Hypothalamus (tissue), 51 donors: ENCODE measurements at places on chromosomes 7 and 10.

DNA sequence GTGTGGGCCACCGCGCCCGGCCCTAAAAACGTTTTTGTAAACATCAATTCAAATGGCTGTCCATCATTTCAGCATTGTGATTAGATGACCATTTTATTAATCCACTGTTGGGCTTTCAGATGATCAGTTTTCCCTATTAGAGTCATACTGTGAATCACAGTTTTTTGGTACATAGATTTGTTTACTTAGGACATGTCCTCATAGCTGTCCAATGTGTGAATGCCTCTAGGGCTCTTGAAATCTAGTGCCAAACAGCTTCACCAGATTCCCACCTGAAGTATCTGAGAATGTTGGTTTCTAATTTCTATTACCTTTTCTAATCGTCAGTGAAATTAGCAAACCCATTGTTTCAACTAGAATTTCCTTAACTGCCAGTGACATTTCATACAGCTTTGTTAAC, 66.8 kb downstream of the UPF2 start:
- no peak for DNase-seq

GRCh38 chr7:22812353-22812752, 10.3 kb downstream of the TOMM7 start:
- no peak for DNase-seq

GRCh38 chr7:139094596-139094995, 14.9 kb downstream of the ZC3HAV1 start:
- no peak for DNase-seq

DNA sequence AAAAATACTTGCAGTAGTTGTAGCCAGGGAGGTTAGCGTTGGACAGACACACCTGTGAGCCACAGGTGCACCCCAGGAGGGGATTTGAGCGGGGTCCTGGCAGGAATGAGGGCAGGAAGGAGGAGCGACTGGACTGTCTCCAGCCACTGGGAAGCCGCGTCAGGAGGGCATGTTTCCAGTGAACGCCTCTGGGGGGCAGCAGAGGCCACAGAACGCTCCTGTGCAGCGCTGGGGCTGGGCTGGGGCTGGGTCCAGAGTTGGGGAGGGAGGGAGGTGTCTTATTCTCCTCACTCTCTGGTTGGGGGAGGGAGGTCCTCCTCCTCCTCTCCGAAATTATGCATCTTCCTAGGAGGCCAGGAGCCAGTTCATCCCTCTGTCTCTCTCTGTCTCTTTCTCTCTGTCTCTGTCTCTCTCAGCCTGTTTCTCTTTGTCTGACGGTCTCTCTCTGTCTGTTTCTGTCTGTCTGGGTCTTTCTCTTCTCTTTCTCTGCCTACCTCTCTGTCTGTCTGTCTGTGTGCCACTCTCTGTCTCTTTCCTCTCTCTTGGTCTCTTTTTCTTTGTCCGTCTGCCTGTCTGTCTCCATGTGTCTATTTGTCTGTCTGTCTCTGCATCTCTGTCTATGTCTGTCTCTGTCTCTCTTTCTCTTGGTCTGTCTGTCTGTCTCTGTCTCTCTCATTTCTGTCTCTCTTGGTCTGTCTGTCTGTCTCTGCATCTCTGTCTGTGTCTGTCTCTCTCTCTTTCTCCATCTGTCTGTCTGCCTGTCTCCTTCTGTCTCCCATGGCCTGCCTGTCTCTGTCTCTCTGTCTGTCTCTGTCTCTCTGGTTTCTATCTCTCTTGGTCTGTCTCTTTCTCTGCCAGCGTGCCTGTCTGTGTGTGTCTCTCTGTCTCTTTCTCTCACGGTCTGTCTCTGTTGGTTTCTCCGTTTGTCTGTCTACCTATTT, 9.9 kb upstream of the PSMG3 start:
- DNase-seq, result peak; percentile 47

GRCh38 chr10:62442006-62442405, 67.8 kb downstream of the ZNF365 start:
- DNase-seq, result no peak

GRCh38 chr10:6461961-6462360, 118.1 kb downstream of the PRKCQ start:
- DNase-seq, result no peak

DNA sequence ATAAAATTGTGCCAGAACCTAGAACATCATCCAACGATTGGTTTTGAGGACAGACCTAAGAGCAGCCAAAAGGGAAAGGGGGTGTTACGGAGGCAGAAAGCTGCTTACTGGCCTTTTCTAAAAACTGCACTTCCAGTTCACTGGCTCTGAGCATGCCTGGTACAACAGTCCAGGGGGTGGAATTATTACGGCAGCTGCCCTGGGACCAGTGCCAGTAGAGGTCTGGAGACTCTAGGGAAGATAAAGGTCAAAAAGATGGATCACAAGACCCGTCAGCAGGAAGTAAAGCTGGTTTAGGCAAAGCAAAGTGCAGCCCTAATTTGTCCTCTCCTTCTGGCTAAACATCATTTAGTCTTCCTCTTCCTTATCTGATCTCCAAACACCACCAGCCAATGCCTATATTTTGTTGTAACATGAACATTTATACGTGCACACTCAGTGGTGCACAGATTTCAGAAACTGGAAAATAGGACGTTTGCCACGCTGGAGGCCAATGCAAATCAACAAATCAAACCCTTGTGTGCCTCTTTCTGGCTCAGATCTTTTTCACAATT, 216.4 kb upstream of the DPP6 start:
- no peak for DNase-seq

GRCh38 chr7:54543051-54543488, 895 bp downstream of the VSTM2A start:
- no peak for DNase-seq

DNA sequence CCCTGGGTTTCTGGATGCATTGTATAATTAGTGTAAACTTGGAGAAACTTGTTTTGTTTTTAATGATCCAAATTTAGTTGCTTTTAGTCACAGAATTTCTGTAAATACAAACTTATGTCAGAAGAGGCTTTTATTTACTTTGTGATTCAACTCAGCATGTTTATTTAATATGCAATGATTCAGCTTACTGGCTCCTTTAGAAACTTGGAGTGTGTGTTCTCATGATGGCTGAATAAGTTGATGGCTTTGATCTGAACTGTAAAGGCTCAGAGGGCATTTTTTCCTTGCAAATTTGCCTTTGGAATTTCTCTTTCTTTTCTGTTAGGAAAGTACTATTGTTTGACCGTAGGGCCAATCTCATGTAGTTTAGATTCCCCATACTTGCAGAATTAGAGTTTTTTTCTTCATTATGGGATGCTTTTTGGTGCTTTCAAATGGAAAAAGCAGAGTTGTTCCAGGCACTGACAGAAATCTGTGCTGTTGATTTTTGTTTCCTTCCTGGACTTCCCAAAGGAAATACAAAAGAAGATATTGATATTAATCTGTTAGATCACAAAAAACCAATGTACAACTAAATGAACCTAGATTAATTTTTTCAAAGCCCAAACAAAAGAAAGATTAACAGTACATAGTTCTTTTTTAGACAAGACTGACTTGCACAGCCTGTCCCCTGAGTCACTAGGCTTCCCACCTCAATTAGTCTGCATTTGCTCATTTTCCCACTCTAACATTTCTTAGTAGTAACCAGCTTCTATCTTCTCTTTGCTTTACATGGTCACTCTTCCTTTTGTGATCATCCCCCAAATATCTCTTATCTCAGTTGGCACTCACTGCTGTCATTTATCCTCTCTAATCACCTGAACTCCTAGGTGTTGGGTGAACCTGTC, 96.8 kb upstream of the AGR3 start:
- DNase-seq, result no peak

GRCh38 chr10:79070606-79071395, 2.0 kb downstream of the ZMIZ1 start:
- peak; percentile 86 for DNase-seq

DNA sequence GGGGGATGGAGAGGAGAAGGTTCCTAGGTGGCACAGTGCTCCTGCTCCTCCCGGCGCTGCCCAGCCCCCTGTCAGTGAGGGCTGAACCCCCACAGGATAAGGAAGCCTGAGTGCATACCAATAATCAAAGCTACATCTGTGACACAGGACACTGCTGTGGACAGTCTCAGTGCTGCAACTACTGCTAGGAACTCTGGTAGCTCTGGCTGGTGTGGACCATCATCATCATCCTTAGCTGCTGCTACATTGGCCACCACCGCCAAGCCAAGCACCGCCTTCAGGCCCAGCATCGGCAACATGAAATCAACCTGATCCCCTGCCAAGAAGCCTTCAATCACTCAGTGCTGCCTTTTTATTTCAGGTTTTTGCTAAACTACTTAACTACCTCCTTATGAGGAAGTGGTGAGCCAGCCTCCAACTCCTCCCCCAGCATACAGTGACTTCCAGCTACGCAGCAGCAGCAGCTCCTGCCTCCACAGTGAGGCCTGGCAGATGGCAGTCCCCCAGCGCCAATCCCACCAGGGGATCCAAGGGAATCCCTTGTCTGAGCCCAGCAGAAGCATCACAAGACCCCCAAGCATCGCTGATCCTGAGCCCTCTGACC, 32.1 kb upstream of the SLC26A4 start:
- DNase-seq, result no peak

- no peak for DNase-seq
Measured at GRCh38 chr7:32259931-32260596, 189.9 kb upstream of the PDE1C start.

- no peak for DNase-seq
Measured at GRCh38 chr10:86497621-86498020, 24.0 kb downstream of the WAPL start.

- DNase-seq, result no peak
Measured at GRCh38 chr7:131879424-131879823, 323.0 kb upstream of the PODXL start.

- DNase-seq, result no peak
Measured at GRCh38 chr7:158651968-158652565, 52.5 kb downstream of the NCAPG2 start.

- DNase-seq, result no peak
Measured at GRCh38 chr7:127770885-127771284, 118.9 kb downstream of the SND1 start.

DNA sequence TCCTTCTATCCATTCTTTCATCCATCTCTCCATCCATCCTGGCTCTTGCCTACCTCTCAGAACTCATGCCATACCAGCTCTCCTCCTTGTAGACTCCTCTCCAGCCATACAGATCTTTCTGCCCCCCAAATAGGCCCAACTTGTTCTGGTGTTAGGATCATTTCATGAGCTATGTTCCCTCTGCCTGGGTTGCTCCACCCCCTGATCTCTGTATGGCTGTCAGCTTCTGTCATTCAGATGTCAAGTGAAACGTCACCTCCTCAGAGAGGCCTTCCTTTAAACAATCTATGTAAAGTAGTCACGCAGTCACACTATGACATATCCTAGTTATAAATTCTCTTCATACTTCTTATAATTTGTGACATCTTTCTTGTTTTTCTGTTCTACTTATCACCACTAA, 42.3 kb upstream of the PNLIPRP3 start:
- no peak for DNase-seq

DNA sequence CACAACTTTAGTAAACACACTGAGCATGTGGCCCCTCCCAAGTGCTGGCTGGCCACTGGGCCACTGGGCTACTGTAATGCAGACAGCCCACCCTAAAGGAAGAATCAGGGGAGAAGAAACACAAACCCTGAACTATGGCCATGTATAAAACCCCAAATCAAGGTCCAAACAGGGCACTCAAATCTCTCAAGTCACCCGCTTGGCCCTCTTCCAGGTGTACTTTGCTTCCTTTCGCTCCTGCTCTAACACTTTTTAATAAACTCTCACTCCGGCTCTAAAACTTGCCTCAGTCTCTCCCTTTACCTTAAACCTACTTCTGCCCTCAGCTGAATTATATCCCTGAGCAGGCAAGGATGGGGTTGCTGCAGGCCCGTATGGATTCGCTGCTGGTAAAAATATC, 72.6 kb downstream of the TPK1 start:
- no peak for DNase-seq

GRCh38 chr10:122083478-122084025, 94.6 kb downstream of the TACC2 start:
- no peak for DNase-seq

DNA sequence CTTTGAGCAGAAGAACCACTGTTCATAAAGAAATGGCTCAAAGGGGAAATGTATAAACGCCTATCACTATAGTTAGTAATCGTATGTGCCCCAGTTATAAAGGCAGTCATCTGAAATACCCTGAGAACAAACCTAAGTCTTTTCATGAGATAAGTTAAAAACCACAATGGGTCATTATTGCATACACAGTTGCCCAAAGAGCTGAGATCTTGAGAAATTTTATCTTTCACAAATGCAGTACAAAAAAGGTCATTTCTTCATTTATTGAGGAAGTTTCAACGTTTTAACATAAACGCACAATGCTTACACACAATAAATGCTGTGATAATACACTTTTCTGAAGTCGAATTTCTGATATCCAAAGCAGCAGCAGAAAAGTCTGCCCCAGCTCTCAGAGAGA, 114.4 kb downstream of the MICU1 start:
- DNase-seq, result no peak

GRCh38 chr7:96228760-96229159, 93.1 kb downstream of the SLC25A13 start:
- DNase-seq, result no peak

DNA sequence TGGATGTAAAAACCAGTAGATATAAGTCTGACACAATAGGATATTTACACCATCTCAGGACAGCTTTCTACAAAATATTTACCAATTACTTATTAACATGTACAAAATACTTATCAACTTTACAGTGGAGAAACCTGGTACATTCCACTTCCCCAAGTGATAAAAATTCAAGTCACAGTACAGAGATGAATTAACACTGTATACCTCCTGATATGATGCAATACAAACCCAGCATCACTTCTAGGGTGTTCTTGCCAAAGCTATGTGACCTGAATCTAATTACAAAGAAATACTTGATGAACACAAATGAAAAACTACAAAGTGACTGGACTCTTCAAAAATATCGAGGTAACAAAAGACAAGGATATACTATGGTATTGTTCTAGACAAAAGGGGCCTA, 156.4 kb upstream of the FGFR2 start:
- DNase-seq, result no peak

- no peak for DNase-seq
Measured at GRCh38 chr10:35089611-35090161, 455 bp downstream of the CUL2 start.

GRCh38 chr7:44949303-44949702, 29.5 kb downstream of the MYO1G start:
- DNase-seq, result no peak

- DNase-seq, result peak; percentile 92
Measured at GRCh38 chr10:110226543-110226925, 19.1 kb downstream of the MXI1 start.

GRCh38 chr7:57361406-57361805, 88.6 kb upstream of the ZNF716 start:
- no peak for DNase-seq

GRCh38 chr7:128891110-128891941, 19.2 kb downstream of the KCP start:
- DNase-seq, result no peak
